ENCODE measurements at places on chromosomes 5 and 9.
A peak's percentile ranks its signal among the peaks of the same experiment; 100 is the strongest.

GRCh38 chr9:90029996-90030395 is 425.2 kb downstream of the GADD45G start:
- DNase-seq: no peak

DNA sequence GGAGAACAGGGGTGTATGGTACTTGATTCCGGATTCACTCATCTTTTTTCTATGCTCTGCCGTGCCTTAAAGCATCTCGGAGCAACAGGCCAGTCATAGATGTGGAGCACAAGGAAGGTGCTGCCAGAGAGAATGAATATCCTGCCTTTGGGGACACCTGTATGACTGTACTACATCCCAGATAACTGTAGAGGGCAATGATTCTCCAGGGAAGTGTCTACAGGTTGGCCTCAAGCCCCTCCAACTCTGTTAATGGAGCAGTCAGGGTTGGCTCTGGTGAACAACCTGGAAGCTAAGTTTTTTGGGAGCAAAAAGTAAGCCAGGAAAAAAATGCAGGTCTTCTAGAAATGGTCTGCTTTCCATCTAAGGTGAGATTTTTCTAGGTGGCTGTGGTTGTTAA is 71.0 kb downstream of the NREP start:
- no peak for DNase-seq

- DNase-seq: no peak
These were observed 1697.1 kb downstream of the MAT2B start for GRCh38 chr5:165202519-165202910.

DNA sequence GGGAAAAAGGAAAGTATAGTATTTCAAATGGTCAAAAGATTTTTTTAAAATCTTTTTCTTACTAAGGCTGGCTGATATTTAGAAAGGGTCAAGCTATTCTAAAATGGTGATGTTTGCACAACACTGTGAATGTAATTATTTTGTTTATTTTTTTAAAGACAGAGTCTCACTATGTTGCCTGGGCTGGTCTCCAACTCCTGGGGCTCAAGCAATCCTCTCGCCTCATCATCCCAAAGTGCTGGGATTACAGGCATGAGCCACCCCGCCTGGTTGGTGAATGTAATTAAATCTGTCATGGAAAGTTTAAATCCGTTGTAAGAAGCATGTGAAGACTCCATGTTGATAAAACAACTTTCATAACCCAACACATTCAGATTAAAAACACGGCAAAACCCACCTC is 2.6 kb downstream of the UBTD2 start:
- no peak for DNase-seq

GRCh38 chr9:17636821-17637220 is 58.0 kb downstream of the SH3GL2 start:
- no peak for DNase-seq

DNA sequence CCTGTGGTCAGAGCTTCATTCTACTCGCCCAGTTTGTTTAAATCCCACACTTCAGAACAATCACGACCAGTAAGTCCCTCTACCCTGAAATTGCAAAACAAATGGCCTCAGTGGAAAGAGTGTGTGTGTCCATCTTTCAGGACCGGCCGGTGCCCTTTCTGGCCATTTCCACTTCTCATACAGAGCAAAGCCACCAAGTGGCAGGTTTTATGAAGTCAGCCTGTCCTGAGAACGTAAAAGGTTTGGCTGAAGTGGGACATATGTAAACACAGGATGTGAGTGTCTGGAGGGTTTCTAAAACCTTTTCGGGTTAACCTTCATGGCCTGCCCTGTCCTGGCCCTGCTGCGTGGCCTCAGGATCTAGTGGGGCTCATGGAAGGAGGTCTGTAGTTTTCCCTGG is 24.7 kb downstream of the NXNL2 start:
- no peak for DNase-seq

DNA sequence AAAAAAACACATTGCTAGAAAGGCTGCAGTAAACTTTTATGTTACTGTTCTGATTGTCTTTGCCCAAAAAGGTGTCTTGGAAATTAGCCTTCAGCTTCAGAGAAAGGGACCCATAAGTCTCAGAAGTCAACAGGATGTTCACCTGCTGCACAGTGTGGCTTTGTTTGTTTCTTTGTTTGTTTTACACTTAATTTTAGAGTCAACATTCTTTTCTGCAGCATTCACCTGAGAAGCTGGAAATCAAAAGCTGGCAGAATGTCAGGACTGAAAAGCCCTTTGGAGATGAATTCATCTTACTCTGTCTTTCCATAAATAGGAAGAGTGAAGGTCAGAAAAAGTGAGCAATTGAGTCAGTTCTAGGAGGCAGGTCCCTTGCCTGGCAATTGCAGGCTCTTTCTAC is 170.0 kb downstream of the PAPPA start:
- DNase-seq: no peak

- DNase-seq: no peak
These were observed 17.5 kb downstream of the LCP2 start for GRCh38 chr5:170280011-170280493.

- DNase-seq: no peak
These were observed 32.0 kb downstream of the PLPP1 start for GRCh38 chr5:55502759-55503158.

DNA sequence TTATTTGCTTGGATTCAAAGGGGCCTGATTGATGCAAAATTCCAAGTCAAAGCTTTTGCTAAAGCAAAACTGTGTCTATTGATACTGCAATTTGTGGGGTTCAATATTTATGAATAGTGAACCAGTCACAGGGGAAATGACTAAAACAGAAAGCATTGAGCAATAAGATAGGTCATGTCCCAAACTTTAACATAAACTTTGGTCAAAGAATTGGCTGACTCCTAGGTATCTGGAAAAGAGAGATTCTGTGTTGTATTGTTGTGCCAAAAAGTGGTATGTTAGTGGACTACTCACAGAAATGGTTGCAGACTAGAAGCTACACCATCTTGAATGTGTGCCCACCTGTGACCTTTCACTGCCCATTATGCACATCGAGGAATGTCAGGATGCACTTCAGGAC is 585.5 kb upstream of the RGMB start:
- no peak for DNase-seq

- no peak for DNase-seq
These were observed 4.0 kb downstream of the MYOZ3 start for GRCh38 chr5:150665044-150665443.

- no peak for DNase-seq
These were observed 410.2 kb downstream of the ACTL7B start for GRCh38 chr9:108445431-108446071.

- peak; percentile 94 for DNase-seq
These were observed 45.6 kb downstream of the COL15A1 start for GRCh38 chr9:98989036-98990000.

DNA sequence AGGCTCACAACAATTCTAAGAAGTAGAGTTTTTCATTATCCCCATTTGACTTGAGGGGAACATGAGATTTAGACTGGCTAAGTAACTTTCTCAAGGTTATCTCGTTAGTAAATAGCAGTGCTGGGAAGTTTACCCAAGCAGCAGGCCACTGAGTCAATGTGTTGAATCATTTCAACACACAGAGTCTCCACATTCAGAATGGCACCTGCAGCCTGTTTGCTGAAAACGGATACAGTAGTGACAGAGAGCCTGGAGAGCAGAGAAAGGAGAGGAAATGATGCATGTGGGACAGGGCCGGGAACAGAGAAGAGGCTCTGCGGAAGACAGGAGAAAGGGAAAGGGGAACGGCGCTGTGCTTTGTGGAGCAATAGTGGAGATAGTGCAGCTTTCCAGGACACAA is 33.5 kb upstream of the ZSWIM6 start:
- DNase-seq: no peak

DNA sequence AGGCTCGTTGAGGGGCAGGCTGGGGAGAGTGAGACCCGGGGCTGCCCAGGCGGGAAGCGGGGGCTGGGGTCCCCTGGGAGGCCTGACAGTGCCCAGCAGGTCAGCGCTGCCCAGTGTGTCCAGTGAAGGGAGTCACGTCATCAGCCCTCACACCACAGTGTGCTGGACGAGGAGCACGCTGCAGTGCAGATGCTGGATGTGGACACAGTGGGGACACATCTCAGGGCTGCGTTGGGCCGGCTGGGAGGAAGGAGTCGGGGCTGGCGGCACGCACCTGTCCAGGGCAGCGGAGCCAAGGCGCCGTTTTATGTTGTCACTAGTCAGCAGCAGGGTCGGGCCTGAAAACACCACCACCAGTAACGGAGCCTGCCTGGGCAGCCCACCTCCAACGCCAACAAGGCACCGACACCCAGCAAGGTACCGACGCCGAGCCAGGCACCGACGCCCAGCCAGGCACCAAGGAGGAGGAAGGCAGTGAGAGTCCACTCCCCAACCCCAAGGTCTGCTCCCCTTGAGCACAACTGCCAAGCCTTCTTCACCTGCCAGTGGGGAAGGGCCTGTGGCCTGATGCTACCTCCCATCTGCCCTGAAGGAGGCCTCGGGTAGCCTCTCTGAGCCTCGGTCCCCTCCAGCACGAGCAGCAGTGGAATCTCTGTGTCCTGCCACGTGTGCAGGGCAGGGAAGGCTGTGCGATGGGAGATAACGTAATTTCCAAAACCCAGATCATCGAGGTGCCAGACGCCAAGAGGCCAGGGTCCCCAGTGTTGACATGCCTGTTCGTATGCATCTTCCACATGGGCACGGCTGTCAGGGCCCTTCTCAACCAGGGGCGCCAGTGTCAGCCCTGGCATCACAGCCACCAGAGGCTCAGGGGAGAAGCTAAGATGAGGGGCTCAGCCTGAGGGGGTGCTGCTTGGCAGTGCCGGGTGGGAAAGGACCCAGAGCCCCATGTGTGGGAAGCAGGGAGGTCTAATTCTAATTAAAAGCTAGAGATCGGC is 21.9 kb upstream of the NSMF start:
- no peak for DNase-seq

DNA sequence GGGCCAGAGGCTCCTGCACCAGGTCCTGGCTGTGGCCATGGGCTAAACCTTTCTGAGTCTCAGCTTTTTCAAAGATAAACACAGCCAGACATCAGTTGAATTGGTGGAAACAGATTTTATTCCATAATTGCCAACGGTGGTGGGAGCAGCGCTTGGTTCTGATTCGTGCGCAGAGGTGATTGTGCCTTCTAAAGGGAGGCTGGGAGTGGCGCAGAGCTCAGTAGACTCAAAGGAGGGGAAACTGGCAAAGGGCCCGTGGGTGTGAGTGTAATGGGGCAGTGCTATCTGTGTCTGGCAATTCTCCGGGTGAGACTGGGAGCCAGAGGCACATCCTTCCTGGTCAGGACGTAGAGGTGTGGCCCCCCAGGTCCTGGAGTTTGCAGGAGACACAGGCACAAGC is 169.4 kb upstream of the PPP1R26 start:
- DNase-seq: no peak

All from AG04450 (cell line).